ENCODE measurements at places on chromosomes 16 and 17.

DNA sequence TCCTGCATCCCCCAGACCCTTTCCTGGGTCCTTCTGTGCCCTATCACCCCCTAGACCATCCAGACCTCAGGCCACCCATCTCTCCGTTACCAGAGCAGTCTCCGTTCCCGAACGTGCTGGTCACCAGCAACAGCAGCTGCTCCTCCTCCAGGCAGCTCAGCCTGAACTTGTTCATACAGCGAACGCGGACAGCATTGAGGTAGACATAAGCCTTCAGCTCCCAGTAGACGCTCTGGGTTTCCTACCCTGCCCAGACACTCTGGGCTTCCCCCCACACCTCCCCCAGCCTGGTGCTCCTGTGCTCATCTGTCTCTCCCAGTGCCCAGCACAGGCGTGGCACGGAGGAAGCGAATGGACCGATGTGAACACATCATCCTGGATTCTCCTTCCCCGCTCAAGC lies 41.6 kb upstream of the RNFT1 start:
- no peak for DNase-seq

- no peak for DNase-seq
Observed at GRCh38 chr16:31537362-31538242, 9.9 kb downstream of the AHSP start.

- no peak for DNase-seq
Observed at GRCh38 chr16:87033541-87034300, 283.5 kb downstream of the C16orf95 start.

- peak; percentile 69 for DNase-seq
Observed at GRCh38 chr16:73019457-73020362, 28.2 kb downstream of the ZFHX3 start.

DNA sequence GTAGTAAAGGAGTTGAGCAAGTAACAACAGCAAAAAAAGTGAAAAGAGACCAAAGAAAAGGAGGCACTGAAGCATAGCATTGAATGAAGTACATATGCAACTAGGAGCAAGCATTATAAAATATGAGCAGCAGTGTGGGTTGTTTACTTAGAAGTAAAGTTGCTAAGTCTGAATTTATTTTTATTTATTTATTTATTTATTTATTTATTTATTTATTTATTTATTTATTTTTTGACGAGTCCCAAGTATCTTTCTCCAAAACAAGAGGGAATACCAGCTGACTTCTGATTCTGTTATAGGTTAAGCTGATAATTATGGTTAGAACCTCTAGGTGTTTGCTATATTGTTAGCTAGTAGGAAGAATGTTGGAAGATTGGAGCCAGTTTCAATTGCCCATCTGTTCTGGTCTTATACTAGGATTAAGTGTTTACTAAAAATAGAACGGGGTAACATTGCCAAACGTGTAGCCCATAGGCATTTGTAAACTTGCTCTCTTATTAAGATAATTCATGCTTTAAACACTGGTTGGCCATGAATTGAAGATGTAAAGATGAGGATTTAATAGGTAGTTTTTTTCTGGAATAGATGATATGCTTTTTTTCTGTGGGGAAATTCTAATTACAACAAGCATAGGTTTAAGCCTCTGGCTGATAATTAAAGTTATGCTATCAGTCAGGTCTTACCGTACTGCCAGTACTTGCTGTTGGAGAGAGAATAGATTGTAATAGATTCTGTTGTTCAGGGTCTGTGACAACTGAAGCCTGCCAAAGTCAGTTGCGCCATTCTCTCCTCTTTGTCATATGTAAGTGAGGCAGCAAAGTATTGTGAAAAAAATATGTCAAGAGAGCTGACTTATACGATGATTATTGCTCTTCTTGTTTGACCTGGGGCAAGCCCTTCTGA lies 66.7 kb downstream of the PPM1E start:
- no peak for DNase-seq

DNA sequence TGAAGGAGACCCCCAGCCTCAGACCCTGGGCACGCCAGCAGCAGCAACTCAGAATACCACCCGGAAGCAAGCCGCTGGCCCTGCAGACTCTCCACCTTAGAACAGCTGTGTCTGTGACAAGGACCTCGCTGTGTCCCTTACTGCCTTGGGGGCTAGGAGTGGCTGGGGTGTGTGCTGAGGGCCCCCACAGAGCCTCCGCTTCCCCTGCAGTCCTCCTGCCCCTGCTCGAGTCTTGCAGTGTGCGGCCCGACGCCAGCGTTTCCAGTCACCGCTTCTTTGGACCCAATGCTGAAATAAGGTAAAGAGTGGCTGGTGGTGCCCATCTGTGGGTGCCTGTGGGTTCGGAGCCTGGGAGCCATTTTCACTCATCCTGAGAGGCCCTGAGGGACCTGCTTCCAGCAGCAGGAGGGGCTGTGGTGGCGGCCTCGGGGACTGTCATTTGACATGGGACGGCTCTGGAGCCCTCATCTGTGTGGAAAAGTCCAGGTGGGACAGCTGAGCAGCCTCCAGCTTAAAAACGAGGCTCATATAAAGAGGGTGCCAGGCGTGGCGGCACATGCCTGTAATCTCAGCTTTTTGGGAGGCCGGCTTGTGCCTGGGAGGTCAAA lies 14.7 kb upstream of the MC1R start:
- no peak for DNase-seq

DNA sequence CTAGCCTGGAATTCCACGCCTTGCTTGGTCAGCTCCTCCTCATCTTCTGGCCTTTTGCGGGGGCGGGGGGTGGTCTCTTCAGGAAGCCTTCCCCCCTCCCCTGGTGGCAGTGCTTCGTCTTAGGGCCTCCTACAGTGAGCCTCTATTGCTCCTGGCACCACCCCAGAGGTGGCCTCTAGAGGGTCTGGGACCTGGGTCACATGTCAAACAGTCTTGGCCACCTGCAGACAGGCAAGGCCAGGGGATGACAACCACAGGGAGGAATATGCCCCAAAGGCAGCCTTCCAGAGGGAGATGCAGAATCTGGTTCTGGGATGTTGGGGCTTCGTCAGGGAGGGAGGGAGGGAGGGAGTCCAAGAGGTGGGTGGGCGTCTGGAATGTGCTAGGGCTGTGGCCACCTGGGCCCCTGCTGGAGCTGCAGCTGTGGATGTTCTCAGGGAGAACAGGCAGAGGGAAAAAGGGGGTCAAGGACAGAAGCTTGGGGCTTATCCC lies 50.6 kb downstream of the SMPD3 start:
- DNase-seq = no peak

DNA sequence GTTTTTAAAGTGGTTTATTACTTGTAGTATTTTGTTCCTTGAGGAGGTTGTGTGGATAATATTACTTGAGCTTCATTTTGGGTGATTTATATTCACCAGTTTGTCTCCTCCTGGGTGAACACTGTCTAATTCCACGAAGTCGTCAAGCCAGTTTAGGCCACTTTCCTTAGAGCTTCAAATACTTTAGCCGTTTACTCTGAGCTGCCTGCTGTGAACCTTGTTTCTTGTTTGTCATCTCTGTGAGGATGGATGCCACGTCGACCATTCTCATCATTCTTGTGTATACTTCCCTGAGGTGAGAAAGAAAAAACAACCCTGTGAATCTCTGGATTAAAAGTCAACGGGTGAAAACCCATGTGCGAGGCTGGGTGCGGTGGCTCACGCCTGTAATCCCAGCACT lies 9.0 kb downstream of the KRT24 start:
- DNase-seq = peak; percentile 32

DNA sequence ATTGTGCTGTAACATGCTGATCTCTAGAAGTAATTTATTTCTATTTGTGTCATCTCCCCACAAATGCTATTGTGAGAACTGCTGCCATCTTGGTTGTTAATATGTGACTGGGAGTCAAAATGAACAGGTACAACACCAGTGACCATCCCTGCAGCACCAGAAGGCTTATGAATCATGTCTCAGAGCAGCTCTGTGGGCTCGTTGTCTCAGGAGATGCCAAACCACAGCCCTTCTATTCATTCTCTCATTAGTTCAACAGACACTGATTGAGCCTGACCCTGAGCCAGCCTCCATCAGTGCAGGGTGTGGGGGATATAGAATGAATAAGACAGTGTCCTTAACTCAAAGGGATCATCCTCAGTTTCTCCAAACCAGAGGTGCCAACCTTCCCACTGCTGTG lies 92.5 kb downstream of the UTP18 start:
- no peak for DNase-seq

- DNase-seq = peak; percentile 35
Observed at GRCh38 chr17:39208893-39209292, 8.8 kb downstream of the RPL19 start.

DNA sequence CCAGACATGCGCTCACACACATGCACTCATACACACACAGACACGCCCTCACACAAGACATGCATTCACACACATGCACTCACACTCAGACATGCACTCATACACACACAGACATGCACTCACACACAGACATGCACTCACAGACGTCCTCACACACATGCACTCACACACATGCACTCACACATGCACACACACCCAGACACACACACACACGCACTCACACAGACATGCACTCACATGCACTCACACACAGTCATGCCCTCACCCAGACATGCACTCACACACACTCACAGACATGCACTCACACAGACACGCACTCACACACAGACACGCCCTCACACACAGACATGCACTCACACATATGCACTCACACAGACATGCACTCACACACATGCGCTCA lies 2.1 kb upstream of the ZNF469 start:
- DNase-seq = no peak

- DNase-seq = peak; percentile 31
Observed at GRCh38 chr17:42049834-42050392, 488 bp downstream of the C17orf113 start.

GRCh38 chr17:1216217-1217088 lies 36.7 kb upstream of the ABR start:
- no peak for DNase-seq

- DNase-seq = no peak
Observed at GRCh38 chr16:84598360-84598759, 19.5 kb downstream of the COTL1 start.

DNA sequence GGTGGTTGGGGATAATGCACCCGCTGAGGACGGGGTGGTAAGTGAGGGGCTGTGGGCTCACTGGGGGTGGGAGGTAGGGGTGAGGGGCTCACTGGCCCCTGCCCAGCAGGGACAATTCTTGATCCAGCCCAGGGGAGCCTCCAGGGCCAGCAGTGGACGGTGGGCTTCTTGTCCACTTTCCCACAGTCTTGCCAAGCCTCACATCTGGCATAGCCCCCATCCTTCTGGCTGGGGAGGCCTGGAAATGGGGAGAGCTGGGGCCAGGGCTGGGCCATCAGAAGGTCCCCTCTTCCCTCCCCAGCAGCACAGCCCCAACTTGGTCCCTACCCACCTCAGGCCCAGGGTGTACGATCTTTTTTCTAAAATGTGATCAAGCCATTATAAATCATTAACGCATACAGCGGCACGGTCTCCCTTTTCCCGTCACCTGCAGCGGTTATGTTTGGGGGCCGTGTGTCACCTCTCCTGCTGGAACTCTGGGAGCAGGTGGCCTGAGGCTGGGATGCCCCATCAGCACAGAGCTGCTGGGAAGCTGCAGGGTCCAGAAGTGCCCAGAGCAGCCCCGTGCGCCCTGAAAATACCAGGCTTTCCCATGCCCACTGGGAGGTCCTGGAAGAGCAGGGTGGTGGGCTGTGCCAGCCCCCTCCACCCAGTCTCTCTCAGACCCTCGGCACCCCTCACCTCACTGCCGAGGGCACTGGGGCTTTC lies 7.2 kb upstream of the SETD6 start:
- no peak for DNase-seq
